ENCODE measurements at places on chromosomes 7 and 10.

DNA sequence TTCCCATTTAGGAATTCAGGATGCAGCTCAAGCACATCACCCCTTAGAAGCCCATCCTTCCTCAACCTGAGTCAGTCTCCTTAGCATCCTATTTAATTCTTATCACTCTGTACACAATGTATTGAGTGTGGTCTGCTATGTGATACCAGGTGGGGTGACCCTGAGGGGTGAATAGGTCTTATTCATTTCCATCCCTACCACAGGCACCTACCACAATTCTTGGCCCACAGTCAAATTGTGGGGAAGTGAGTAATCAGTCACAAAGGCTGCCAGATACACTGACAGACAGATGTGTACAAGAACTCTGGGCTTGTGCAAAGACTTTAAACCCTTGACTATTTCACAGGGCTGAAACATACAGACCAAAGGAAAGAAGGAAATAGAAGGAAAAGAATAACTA is 560.5 kb downstream of the PARD3 start:
- no peak for DNase-seq

DNA sequence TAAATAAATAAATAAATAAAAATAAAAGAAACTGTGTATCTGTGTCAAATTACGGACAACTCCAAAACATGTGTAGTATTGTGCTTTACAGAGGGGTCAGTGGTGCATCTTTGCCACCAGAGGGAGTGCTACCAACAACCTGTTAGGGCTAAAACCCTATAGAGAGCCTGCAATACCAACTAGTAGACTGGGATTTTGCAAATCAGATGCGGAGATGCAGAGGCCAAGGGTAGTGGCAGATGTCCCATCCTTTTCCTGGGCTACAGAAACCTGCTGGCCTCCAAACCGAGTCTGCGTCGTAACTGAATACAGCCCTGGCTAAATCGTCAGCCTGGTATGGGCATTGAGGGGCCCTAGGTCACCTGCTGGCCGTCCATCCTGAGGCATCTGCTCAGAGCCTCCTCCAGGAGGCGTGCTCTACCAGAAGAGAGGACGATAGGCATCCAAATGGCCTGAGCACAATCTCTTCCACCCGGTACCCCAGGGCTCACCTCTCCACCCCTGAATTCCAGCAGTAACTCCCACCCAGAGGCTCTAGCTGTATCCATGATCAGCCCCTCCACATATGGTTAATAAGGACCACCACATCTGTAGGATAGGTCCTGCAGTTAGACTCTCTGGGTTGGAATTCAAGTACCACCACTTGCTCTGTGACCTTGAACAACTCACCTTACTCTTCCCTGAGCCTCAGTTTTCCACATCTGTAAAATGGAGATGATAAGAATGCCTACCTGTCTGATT is 6.2 kb upstream of the RRP12 start:
- peak; percentile 66 for DNase-seq

- DNase-seq, result no peak
These were observed 8.4 kb upstream of the C10orf88 start for GRCh38 chr10:122962405-122962804.

- no peak for DNase-seq
These were observed 95.1 kb downstream of the RGS10 start for GRCh38 chr10:119447421-119447820.

- no peak for DNase-seq
These were observed 121.2 kb downstream of the EMX2 start for GRCh38 chr10:117663750-117664149.

- DNase-seq, result no peak
These were observed 168.2 kb upstream of the IGFBP3 start for GRCh38 chr7:46089281-46089680.

DNA sequence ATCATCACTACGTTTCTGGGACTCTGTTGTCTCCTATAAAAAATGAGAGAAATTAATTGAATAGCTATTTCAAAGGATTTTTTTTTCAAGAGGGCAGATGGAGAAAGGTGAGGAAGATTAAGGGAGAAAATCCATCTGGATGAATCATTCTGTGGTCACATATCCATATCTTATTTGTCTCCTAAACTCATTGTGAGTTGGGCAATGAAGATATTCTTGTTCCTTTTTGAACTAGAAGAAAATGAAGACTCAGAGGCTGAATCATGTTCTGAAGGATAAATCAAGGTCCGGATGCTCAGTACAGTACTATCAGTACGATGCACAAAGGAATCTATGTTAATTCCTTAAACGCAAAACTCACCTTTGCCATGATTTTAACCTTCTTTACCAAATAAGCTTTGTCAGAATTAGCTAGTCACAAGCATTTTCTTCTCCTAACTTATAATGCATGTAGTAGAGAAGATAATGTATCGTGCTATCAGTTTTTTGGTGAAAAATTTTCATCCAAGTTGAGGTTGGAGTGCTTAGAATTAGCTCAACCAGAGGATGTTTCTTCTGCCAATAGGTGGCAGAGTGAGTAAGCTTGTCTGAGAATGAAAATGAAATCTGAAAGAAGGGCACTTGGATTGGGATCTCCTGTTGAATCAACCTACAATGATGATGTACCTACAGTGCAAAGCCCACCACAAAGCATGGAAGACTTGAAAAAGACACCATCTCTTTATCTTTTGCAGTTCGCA is 446.9 kb downstream of the KIF20B start:
- DNase-seq, result no peak

- no peak for DNase-seq
These were observed 45.5 kb downstream of the JAKMIP3 start for GRCh38 chr10:132111121-132111731.

GRCh38 chr7:131692131-131692960 is 135.9 kb upstream of the PODXL start:
- peak; percentile 84 for DNase-seq

DNA sequence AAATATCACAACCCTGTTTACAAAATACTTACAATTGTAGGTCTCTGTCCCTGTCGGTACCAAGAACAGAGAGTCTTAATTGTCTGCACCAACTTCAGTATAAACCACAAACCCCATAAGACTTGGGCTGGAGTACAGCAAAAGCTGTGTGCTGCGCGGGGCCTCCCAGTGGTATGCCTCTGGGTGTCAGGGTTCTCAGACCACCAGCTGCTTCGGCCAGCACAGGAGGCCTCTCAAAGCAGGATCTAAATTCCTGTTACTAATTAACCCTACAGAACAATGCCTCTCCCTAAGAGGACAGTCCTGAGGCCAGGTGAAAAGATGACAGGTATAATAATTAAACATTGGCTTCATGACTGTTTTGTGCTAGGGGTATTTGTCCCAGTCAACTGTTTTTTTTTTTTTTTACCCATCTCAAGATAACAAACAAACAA is 957 bp upstream of the SVIL start:
- no peak for DNase-seq

DNA sequence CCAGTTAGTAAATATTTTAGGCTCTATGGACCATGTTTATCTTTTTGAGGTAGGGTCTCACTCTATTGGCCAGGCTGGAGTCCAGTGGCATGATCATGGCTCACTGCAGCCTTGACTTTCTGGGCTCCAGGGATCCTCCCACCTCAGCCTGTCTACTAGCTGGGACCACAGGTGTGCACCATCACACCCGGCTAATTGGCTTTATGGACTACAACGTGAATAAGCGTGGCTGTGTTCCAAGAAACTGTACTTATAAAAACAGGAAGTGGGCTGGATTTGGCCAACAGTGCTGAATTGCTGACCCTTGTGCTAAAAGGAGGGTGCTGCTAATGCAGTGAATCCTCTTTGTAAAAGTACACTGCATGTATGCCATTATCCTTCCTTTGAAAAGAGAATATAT is 111.7 kb upstream of the CDK13 start:
- no peak for DNase-seq

- DNase-seq, result no peak
These were observed 146.3 kb downstream of the SEMA3E start for GRCh38 chr7:83502636-83503035.

- no peak for DNase-seq
These were observed 17.0 kb upstream of the SH3PXD2A start for GRCh38 chr10:103872137-103872931.

- DNase-seq, result no peak
These were observed 9.2 kb downstream of the ANXA7 start for GRCh38 chr10:73404690-73405089.

DNA sequence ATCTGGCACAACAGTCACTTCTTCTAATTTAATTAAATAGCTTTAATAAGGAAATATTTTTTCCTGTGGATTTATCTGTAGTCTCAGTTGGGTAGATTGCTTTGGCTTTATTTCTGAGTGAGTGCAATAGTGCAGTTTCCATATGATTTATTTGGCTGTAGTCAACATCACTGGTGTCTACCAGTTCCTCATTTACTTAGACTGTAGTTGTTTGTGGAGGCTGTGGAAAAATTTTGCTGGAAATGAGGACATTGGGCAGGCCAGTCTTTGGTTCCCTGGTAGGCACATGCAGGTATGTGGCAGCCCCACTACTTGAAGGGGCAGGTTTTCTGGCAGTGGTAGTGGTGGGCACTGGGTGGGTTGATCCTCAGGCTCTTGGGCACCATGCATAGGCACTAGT is 15.5 kb downstream of the TAS2R40 start:
- no peak for DNase-seq

GRCh38 chr10:101939729-101940128 is 96.1 kb upstream of the KCNIP2 start:
- no peak for DNase-seq

GRCh38 chr10:79207726-79208125 is 139.0 kb downstream of the ZMIZ1 start:
- DNase-seq, result no peak

GRCh38 chr7:151198945-151199848 is 11.1 kb downstream of the H2BK1 start:
- DNase-seq, result no peak

DNA sequence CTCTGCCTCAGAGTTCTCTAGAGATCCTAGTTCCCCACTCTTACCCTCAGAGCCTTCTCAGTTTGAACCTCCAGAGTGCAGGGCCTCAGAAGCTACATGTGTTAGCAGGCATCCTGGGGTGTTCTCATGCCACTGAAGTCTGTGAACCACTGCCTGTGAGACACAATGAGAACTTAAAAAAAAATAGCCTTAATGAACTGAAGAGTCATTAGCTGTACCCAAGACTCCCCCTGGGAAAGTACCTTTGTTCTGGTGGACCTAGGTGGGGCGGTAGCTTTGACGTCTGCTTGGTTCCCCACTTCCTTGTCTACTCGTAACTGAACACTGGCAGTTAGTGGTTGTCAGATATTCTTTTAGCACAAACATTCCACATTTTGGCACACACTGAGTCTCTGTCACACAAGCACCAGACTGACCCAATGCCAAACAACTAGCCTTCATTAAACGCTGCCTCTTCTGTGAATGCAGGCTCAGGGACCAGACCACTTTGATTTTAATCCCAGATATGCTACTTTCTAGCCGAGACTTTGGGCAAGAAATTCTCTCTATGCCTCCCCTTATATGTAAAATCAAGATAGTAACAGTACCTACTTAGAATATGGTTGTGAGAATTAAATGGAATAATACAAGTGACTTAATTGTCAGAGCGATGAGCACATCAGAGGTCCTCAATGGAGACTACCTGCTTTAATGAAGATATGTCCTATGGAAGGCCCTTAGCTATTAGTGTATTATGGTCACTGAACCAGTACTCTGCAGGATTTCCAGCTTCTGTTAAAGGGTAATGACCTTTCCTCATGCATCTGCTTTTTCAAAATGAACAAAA is 75.3 kb upstream of the CC2D2B start:
- no peak for DNase-seq

- DNase-seq, result no peak
These were observed 68.3 kb downstream of the DNAH11 start for GRCh38 chr7:21611129-21611528.

GRCh38 chr7:54860843-54861242 is 101.8 kb upstream of the SEC61G start:
- no peak for DNase-seq

GRCh38 chr10:88670497-88670896 is 6.3 kb downstream of the LIPF start:
- DNase-seq, result no peak

- DNase-seq, result no peak
These were observed 234.6 kb downstream of the SNX10 start for GRCh38 chr7:26526265-26526587.
